Suprapubic skin (tissue), 4 donors: ENCODE measurements at places on chromosomes 13 and 19. TPM values are rescaled to one million over a fixed set of nuclear protein-coding genes. Genes with fewer than 3 reads are reported as not detected.

Gene PLK5
- not detected for total RNA-seq

DNA sequence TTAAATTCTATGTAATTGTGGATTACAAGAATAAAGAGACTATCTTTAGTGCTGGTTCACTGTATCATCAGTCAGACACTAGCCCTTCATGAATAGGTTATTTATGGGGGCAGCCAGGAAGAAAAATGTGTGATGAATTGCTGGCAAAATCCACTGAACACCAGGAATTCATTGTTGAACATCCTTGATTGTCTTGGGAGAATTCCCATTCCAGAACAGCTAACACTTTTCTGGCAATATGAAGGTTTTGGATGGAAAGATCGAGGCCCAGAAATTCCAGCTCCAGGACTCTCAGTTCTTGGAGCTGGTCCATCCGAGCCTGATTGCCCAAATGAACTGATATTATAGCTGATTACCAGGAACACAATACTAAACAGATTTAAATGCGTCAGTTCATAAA, 11.5 kb upstream of the SPART start:
- DNase-seq, result no peak

GRCh38 chr13:107563099-107563925, 652.0 kb downstream of the LIG4 start:
- DNase-seq, result no peak

DNA sequence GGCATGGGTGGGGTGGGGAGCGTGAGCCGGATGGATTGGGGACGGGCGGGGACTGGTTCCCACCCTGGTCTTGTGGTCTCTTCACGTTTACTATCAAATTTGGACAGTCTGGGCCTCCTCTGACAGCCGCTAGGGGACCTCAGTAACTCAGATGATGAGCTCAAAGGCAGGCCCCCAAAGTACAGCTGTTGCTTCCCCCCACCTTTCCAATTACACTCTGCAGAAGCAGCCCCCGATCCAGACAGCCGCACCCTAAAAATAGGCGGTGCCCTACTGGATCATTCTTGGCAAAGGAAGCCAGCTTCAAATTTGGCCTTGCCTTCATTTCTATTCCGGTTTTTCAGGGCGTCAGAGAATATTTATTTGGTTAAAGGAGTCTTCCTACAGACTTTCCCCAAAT, 1.9 kb upstream of the FOXO1 start:
- DNase-seq, result peak; percentile 82

Gene FCAR
- total RNA-seq, result not detected

Gene KCNRG
- 0.60 TPM for total RNA-seq

- no peak for DNase-seq
These were observed 459 bp upstream of the GRIN2D start for GRCh38 chr19:48392860-48393558.

GRCh38 chr19:2484178-2484937, 8.4 kb downstream of the GADD45B start:
- DNase-seq, result no peak

Gene SLITRK5
- total RNA-seq, result 0.18 TPM

Gene IGFL1
- not detected for total RNA-seq

DNA sequence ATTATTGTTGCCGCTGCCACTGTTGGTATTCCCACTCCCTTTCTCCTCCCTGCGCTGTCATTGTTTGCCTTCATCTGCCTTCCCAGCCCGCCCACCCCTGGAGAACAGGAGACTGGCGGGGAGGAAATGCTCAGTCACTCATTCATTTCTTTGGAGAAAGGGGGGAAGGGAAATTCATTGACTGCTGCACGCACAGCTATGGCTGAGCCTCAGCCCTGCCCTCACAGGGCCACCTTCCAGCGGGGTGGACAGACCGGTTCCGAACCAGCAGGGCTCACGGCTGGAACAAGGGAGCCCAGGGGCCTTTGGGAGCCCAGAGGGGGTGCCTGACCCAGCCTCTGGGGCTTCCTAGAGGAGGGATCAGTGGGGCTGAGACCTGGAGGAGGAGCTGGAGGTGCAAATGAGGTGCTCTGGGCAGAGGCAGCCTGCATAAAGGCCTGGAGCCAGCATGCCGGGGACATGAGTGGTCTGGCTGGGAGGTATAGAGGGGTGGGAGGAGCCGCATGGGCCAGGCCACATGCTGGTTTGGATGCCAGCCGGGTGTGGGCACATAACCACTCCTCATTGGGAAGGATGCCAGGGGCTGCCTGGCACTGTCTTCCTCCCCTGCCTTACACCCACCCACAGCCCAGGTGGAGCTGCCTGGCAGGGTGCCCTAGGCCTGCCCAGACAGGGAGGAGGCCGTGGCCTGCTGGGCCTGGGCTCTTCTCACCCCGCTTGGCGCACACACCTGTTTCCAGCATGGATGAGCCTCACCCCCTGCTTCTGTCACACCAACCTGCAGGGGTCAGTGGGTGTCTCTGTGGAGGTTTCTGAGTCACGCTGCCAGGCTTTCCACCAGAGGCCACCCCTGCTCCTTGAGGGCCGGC, 26.8 kb downstream of the PPP5C start:
- peak; percentile 90 for DNase-seq

DNA sequence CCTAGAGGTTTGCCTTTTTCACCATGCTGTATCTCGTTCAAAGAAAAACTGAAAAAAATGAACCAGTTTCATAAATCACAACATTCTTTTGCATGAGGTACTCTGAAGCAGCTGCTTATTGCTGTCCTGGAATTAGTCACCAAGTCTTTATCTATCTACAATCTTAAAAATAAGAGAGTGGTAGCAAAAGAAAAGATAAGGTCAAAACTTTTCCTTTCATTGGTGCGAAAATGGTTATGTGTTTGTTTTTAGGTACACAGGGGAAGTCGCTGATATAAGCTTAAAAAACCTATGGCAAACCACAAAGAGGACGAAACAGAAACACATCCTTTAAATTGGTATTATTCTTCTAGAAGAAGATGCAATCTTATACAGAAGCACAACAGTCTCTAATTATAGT, 20.7 kb downstream of the OBI1 start:
- DNase-seq, result no peak

DNA sequence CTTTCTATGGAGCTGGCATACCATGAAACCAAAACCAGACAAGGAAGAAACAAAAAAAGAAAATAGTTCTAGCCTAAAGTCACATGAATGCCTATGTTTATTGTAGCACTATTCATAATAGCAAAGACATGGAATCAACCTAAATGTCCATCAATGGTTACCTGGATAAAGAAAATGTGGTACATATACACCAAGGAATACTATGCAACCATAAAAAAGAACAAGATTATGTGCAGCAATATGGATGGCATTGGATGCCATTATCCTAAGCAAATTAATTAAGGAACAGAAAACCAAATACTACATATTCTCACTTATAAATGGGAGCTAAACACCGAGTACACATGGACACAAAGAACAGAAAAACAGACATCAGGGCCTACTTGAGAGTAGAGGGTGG, 10.5 kb downstream of the ZNF780A start:
- DNase-seq, result no peak

- no peak for DNase-seq
These were observed 7.8 kb upstream of the SIGLECL1 start for GRCh38 chr19:51242881-51243630.

DNA sequence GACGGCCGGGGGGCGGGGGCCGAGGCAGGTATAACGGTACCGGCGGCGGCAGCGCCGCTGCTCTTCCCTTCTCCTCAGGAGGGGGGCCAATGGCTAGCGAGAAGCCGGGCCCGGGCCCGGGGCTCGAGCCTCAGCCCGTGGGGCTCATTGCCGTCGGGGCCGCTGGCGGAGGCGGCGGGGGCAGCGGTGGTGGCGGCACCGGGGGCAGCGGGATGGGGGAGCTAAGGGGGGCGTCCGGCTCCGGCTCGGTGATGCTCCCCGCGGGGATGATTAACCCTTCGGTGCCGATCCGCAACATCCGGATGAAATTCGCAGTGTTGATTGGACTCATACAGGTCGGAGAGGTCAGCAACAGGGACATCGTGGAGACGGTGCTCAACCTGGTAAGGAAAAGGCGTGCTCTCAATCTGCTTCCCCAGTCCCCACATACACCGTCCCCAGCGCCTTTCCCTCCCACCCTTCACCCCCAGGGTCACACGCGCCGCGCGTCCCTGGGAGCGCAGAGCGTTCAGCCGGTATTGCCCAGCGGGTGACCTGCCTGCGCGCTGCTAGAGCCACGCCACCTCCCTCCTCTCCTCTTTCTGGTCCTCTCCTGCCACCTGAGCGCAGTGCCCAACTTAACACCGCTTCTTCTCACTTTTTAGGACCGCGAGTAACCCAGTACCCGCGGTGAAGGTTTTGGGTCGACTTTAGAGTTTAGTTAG, 814 bp downstream of the NBEA start:
- peak; percentile 49 for DNase-seq

DNA sequence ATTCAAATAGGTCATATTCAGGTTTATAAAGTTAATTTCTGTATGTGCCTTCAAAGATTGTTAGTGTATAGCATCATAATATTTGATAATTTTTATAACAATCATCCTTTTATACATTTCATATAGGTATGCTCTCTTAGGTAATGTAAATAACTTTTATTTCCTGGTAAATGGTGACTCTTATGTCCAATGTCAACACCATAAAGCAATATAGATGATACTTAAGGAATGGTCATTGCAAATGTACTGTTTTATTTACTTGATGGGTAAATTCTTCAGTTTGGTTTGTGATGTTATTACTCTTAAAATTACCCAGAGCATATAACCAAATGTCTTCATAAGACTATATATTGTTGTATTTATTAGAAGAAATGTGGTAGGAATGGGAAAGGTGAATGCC, 928.7 kb downstream of the PCDH9 start:
- DNase-seq, result no peak

DNA sequence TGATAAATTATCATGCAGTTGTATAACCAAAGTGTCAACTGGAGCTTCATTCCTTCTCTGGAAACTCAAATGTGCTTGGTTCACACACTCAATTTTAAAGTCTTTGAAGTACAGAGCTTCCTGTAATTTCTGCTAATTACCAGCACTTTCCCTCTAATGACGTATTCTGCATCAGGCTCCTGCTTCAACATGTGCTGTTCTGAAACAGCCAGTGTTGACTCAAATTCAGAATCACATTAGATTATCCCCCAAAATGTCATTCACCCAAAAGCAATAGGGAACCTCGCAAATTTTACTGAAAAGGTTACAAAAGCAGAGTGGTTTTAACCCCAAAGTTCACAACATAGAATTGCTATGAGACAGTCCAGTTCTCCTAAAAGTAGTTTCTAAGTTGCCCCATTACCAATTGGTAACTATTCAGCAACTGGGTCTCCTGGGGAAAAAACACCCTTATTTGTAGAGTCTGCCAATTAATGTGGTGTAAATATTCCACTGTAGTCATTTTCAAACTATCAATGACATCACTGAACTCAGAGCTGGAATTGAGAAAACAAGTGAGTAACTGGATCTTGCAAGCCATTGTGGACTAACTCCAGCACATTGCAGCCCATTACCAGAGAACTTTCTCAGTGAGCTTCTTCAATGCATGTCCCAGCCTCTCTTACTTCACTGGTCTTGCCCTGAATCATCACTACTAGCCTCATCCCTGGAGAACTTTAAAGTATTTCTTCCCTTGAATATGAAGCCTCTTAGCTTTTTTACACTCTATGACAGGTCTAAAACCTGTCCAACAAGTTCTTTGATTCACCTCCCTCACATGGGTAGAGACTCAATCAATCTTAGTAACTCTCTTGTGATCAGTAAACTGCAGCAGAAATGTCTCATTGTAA, 955.4 kb downstream of the EFNB2 start:
- DNase-seq, result no peak

DNA sequence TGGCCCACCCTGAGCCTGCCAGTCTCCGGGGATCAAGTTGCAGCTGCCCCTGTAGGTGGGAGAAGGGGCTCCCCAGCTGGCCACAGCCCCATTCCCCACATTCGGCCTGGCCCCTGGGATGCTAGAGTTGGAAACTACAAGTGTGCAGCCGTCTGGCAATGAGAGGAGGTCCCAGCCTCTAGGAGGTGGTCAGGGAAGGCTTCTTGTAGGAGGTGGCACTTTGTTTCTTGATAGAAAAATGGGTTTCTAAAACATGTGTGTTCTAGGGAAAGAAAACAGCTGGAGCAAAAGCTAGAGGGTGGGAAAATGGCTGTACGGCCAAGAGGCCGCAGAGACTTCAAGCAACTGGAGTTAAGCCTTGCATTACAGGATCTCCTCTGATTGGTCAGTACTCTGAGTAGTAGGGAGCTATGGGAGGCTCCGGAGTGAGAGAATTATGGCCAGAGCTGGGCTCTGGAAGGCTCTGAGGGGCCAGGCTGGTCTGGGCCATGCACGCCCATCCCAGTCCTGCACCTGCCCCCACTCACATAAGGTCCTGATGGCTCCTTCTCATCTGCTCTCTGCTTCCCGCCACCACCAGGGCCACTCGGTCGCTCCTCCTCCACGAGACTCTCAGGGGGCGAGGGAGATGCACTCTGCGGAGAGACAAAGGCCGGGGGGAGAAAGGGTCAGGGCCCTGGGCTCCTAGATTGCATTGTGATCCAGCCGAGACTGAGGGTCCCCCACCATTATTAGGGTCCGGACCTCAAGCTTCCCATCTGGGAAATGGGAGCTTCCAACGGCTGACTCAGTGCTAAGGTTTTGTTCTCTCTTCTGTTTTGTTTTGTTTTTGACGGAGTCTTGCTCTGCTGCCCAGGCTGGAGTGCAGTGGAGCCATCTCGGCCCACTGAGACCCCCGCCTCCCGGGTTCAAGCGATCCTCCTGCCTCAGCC, 13.7 kb downstream of the TLE2 start:
- no peak for DNase-seq

GRCh38 chr13:46320821-46321220, 66.2 kb downstream of the RUBCNL start:
- no peak for DNase-seq

Gene GGN
- 0.60 TPM for total RNA-seq

- no peak for DNase-seq
These were observed 171.1 kb downstream of the STK24 start for GRCh38 chr13:98405690-98406344.

DNA sequence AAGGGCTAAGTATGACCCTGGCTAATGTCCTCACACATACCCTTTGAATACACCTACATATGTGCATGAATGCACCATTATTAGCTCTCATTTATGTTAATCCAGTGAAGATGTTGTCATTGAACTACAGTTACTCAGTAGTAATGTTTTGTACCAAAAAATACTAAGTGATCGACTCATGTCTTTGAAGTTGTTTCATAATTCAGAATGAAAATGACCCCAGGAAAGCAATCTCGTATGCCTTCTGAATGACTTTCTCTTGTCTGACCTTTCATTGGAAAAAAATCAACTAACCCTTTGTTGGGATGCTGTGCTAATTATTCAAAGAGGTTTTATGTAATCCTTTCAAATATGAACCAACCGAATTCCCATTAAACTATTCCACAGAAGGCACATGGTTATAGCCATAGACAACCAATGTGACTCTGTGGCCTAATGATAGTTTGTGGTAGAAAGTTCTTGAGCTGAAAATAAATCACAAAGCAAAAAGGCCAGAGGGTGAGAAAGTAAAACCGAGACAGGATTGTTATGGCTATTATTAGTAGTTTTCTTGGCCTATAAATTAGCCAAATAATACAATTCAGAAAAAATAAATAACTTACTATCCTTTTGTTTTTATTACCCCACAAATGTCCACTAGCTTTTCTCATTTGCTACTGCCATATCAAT, 86.8 kb upstream of the STARD13 start:
- no peak for DNase-seq

Gene KLHL1
- total RNA-seq, result not detected
